ENCODE measurements at places on chromosomes 6 and 20.

- DNase-seq, result no peak
Measured at GRCh38 chr6:112331306-112331705, 15.8 kb upstream of the RFPL4B start.

DNA sequence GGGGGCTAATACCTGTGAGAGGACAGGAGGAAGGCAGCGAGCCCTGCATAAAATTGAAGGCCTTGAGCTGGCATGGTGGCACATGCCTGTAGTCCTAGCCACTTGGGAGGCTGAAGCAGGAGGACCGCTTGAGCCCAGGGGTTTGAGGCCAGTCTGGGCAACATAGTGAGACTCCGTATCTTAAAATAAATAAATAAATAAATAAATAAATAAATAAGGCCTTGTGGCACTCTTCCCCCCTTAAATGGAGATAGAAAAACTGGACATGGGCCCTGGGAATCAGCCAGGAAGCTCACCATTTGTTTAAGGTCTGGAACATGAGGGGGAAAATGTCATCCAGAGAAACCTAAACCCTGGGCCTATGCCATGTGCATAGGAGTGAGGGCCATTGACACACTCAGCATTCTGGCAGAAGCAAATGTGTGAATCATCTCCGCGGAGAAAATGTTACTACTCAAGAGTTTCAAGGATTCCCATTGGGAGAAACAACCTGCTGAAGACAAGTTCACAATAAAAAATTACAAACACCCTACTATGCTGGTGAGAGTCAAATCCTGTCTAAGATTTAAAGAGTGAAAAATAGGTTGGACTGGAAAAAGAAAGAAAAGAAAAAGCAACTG, 51.9 kb upstream of the UBR2 start:
- DNase-seq, result no peak

- DNase-seq, result no peak
Measured at GRCh38 chr20:33812908-33813462, 1.8 kb downstream of the CHMP4B start.

DNA sequence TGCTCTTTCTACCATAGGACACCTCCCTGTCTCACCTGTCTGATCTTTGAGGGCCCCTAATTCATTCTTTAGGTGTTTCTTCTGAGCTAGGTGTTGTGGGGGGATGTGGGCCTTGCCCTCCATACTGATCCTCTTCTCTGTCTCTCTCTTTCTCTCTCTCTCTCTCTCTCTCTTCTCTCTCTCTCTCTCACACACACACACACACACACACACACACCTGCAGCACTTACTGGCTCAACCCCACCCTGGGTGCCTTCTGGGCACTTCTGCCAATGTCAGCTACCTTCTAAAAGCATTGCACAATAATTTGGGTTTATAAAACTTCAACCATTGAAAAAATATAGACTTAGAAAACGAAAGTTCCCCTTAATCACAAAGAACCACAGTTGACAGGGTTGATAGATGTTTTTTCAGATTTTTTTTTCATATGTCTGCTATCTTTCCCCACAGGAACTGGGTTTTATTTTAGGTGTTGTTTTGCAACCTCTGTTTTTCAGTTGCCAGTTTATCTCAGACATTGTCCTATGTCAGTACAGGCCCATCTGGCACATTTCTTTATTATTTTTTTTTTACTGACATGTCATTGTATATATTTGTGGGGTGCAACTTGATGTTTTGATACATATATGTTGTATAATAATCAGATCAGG, 28.1 kb downstream of the PKIG start:
- no peak for DNase-seq

- DNase-seq, result no peak
Measured at GRCh38 chr20:24684421-24684871, 215.0 kb downstream of the SYNDIG1 start.

DNA sequence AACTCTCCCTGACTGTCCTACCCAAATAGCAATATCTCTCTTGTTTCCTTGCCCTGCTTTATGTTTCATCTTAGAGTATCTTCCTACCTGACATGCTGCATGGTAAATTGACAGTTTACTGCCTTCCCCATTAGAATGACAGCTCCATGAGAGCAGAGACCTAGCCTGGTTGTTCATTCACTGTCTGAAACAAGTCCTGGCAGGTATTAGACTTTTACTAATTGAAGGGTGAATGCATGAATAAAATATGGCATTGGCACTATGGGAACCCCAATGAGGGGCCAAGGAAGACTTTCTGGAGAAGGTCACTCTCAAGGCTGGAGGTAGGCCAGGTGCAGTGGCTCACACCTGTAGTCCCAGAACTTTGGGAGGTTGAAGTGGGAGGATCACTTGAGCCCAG, 3.8 kb upstream of the CITED2 start:
- no peak for DNase-seq

DNA sequence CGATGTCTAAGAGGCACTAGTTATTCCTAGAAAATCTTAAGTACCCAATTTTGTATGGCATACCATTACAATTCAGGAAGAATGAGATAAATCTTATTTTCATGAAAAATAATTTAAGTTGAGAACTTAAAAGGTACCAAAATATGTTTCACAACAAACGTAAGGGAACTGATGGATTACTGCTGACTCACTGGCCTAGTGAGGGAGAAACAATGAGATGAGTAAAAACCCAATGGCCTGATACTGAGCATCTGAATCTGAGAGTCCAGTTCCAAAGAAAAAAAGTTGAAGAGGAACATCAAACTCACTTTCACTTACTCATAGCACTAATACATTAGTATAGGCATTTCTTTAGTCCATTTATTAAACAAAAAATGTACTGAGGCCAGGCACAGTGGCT, 56.0 kb downstream of the MDN1 start:
- no peak for DNase-seq

DNA sequence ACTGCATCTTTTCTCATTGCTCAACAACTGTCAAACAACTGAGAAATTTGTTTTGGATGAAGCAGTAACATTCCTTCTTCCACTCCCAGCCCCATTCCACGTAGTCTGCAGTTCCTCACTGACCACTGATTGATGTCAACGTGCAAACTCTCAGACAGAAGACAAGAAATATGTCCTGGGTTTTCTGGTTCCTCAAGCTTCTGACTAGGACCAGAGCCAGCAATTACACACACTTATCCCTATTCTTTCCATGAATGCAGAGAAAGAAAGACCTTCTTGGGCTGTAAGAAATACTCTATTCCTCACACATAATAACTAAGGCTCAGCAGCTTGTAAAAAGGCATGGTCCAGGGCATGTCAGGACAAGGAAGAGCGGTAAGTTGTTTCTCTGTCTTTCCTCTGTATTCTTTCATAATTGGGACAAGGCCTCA, 790.1 kb upstream of the SLC35B3 start:
- DNase-seq, result no peak

GRCh38 chr20:47698142-47698541, 87.1 kb downstream of the SULF2 start:
- DNase-seq, result no peak

DNA sequence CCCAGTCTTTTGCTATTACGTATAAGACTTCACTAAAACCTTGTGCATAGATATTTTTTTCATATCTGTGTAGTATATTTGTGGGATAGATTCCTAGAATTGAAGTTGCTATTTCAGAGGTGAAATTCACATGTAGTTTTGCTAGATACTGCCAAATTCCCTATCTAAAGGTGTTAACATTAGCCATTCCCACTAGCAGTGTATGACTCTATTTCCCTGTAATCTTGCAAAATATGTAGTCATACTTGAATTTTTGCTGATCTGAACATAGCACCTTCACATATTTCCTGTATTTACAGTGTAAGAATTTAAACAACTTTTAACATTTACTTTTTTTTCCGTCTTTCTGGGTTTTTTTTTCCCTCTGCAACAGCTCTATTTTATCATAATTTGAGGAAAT, 24.9 kb downstream of the SENP6 start:
- no peak for DNase-seq

DNA sequence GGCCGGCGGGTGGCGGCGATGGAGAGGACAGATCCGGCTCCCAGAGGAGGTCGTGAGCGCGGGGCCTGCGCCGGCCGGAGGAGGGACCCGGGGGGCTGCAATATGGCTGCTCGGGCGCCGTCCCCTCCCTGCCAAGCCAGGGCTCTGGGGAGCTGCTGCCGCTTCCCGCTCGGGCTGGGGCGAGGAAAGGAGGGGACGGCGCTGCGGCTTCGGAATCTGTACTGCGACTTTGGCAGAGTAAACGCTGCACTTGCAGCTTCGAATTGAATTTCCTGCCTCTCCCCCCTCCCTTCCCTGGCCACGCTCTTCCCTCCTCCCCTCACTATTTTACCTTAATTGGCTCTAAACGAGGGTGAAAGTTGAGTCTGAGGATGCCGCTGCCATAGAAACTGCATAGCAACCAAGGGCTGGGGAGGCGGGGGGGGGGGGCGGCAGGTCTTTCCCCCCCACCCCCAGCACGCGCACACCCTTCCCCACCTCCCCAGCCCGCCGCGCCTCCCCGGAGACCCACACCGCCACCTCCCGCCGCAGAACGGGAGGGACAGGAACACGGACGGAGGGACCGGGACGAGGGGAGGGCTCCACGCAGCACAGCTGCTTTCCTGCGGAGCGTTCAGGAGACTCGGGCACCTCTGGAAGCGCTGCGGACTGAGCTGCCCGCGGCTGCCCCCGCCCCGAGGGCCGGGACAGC, 93.9 kb downstream of the RNASET2 start:
- peak; percentile 21 for DNase-seq

DNA sequence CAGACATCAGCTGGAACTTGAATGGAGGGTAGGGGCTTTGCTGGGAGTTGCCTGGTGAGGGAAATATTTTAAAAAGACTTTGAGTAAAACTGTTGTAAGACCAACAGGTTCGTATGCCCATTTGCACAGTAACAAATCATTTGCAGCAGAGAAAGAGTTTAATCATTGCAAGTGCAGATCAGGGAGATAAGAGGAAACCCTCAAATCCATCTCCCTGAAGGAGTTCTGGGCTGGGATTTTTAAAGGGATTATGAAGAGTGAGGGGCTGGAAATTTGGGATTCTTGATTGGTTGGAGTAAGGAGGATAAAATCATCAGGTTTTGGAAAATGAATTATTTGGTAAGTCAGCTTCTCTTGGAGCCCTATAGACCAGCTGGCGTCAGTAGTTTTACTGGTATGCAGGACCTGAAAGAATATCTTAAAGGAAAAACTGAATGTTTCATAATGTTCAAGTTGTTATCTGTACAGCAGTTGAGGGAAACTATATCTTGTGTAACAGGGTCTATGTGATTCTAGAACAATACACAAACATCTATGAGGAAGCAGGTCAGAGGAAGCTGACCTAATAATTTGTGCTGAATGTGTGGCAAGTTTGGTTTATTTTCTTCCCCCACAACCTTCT, 295.5 kb downstream of the PLCB1 start:
- DNase-seq, result no peak

GRCh38 chr6:30206152-30206551, 7.1 kb downstream of the TRIM26 start:
- no peak for DNase-seq

DNA sequence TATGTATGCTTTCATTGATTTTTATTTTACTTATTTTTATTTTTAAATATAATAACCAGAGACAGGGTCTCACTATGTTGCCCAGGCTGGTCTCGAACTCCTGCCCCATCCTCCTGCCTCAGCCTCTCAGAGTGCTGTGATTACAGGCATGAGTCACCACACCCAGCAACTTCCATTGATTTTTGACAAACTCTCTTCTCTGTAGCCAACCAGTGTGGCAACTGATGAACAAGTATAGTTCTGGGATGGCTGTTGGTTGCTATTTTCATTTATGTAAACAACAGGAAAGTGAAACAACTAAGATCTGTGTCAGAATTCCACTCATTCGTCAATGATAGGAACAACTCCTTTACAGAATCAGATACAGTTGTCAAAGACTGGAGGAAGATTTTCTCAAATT, 356.7 kb upstream of the JARID2 start:
- DNase-seq, result no peak

DNA sequence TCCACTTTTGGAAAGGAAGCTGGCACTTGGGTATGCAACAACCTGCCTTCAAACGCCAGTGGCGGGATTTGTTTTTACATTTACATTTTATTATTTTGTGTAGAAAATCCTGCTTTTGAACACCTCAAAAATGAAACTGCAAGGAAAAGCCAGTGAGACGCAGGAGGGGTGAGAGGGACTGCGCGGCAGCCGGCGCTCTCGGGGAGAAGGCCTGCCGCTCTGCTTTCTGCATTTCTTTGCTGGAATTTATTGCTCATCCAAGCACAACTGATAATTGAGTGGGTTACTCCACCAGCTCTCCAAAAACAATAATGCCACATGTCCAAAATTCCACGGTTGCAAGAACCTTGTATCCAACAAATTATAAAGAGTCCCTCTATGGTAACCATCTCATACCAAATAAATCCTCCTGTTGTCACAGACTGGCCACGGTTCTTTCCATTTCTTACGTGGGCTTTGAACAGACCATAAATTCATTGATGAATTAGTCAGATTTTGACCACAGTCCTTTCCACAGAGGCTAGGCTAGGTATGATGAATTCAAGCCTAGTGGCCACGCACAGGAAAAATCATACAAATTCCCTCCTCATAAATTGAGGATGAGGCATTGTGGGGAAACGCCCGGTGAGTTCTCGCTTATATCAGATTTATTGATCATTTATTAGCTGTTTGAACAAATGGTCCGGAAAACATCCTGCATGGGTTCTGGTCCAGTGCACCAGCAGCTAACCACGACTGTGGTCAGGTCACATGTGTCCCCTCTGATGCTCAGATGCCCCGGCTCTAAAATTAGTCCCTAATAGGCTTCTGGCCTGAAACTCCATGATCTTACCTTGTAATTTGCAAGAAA, 31.6 kb upstream of the FOXC1 start:
- no peak for DNase-seq

DNA sequence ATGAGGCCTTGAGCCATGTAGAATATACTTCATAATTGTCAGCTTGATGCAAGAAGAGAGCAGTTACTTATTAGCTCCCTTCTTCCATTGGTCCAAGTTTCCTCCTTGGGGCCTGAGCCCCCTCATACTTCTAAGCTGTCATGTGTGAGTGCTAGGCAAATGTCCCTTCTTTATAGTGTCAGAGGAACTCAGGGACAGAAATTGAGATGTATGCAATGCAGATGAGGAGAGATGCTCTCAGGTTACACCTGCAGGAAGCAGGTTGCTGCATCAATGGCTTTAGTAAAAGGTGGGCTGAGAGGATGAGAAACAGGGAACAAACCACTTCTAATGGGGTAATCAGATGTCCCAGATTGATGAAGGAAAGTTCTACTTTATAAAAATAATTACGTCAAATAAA, 6.7 kb upstream of the PDSS2 start:
- DNase-seq, result no peak

DNA sequence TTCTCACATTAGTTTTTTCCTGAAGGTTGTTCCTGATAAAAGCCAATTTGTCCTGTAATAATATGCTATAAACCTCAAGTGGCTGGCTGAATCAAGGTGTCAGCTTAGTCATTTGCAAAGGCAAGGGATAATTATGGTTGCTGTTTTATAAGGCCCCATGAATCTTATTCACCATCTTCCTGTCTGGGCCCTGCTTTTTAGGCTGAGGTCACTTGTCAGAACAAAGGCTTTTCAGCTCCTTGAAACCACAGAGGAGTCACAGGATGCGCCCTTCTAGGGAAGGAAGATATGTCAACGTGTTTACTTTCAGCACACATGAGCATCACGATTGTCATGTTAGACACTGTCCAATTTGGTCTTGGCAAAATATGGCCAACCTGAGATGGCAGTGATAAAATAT, 64.8 kb upstream of the NAA20 start:
- DNase-seq, result no peak

- no peak for DNase-seq
Measured at GRCh38 chr6:86526238-86526637, 411.1 kb upstream of the HTR1E start.

Data from COR-L47 (cell line).